ENCODE measurements at places on chromosomes 13 and 19. TPM values are rescaled to one million over a fixed set of nuclear protein-coding genes. Genes with fewer than 3 reads are reported as not detected.

PALM3 gene
- not detected for total RNA-seq

GRWD1 gene
- total RNA-seq, result 39.0 TPM

ZMYM2 gene
- total RNA-seq, result 74.2 TPM

KLK8 gene
- not detected for total RNA-seq

CEP89 gene
- total RNA-seq, result 15.4 TPM

CYP2A13 gene
- not detected for total RNA-seq

ZSCAN18 gene
- total RNA-seq, result 34.8 TPM

CD79A gene
- total RNA-seq, result 0.61 TPM

CLDN10 gene
- not detected for total RNA-seq

ZNF419 gene
- total RNA-seq, result 7.8 TPM

ZNF816 gene
- 4.8 TPM for total RNA-seq

ZNF723 gene
- not detected for total RNA-seq
